ENCODE measurements at places on chromosomes 5 and 9.

GRCh38 chr5:14011089-14012020, 66.9 kb upstream of the DNAH5 start:
- DNase-seq, result peak; percentile 76

GRCh38 chr9:74284581-74285450, 212.3 kb upstream of the RORB start:
- no peak for DNase-seq

DNA sequence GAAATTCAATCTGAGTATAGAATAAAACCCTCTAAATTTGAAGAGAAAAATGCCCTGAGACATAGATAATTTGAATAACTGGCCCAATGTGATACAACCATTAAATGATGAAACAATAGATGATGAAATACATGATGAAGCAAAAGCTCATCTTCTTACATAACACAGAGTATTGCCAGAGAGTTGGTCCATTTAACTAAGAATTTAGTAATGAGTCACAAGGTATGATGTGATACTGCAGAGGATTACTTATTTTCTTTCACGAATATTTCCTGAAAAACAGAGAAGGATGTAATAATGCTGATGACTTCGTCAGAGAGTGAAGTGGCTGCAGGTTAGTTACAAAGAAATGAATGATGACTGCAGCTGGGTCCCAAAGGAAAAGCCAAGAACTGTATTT, 379.3 kb downstream of the CDH12 start:
- DNase-seq, result no peak

- no peak for DNase-seq
Measured at GRCh38 chr5:135695656-135696313, 117.0 kb upstream of the CXCL14 start.

DNA sequence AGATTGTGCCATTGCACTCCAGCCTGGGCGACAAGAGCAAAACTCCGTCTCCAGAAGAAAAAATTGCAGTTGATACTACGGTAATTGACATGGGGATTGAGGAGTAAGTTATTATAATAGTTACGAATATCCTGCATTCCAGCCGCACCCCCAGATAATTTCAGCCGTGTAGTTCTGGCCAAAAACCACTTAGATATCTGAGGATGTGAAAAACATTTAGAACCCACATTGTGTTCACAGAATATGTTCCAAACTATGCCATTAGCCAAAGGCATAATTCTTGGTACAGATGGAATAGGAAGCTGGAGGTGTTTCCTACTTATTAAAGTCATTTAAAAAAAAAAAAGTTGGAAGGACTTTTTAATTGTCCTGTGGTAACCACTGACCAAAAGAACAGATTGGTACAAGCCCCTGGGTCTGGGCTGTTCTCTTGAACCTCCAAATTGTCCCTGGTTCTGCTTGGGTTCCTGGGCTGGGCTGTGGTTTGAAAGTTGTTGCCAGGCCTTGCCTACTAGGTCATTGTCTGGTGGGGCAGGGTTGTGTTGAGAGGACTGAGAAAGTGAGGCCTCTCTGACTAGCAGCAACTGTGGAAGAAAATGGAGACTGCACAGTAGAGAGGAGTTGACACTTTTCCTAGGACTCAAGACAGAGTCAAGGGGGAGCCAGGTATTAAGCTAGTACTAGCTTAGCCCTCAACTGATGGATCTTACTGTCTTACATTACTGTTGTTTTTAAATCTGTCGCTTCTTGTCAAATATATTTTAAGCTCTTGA, 198.8 kb downstream of the NR3C1 start:
- no peak for DNase-seq

- DNase-seq, result no peak
Measured at GRCh38 chr9:35522700-35523099, 32.8 kb downstream of the RUSC2 start.

GRCh38 chr5:77353251-77353650, 138.9 kb downstream of the WDR41 start:
- no peak for DNase-seq

DNA sequence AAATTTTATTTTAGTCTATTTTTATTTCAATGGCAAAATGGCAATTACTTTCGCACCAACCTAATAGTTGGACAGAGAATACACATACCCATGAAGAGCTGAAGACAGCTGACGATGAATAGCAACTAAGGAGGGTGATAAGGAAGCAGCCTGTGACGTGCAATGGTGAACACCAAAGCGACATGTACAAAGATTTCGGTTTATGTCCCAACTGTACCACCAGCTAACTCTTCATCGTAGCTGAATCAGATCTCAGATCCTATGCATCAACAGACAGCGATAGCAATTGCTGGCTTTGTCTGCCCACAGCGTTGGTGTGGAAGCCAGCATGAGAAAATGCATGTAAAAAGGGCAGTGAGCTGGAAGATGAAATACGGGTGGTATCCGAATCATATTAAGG, 130.6 kb upstream of the ANKH start:
- no peak for DNase-seq

DNA sequence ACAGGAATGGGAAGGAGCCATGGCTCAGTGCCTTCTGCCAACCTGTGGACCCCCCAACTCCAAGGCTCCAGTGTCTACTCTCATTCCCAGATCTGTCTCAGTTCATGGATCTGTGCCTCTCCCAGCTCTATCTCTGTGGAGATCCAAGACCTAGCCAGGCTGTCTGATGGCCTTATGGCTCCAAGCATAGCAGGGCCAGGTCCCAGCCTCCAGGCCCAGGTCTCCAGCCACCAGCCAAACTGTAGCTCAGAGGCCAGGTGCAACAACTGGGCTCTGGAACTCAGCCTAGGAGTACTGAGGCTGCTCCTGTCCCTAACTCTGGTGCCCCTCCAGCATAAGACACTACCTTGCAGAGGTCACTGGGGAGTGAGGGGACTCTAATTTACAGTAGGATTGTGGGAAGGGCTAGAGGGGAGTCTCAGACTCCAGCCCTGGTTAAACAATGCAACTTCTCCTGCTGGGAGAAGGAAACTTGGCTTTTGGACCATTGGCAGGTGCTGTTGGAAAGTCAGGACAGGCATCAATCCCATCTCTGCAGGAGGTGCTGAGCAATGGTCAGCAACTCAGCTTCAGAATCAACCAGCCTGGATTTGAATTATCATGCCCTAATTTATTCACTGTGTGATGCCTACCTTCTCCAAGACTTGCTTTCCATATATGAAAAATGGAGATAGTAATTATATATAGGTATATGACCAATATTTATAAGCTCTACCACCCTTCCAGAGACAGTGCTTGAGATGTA, 63.0 kb downstream of the PCDH1 start:
- DNase-seq, result no peak

- no peak for DNase-seq
Measured at GRCh38 chr9:68933434-68934328, 80.2 kb downstream of the PRKACG start.

GRCh38 chr9:35738924-35739323, 6.5 kb downstream of the CREB3 start:
- no peak for DNase-seq

DNA sequence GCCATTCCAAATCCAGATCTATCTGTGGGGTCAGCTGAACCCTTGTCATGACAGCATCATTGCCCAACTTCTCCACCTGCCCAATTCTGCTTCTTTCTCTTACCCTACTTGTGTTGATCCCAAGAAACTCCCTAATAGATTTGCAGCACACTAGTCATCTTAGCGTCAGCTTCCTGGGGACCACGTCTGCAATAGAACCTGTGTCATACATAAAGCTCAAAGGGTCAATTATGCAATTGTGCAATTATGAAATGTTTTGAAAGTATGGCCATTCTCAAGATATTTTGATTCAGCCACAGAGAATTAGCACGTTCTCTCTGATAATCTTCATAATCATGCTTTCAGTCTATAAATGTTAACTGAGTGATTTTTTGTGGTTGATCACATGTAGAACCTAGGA, 87.4 kb upstream of the PAPPA start:
- DNase-seq, result no peak

DNA sequence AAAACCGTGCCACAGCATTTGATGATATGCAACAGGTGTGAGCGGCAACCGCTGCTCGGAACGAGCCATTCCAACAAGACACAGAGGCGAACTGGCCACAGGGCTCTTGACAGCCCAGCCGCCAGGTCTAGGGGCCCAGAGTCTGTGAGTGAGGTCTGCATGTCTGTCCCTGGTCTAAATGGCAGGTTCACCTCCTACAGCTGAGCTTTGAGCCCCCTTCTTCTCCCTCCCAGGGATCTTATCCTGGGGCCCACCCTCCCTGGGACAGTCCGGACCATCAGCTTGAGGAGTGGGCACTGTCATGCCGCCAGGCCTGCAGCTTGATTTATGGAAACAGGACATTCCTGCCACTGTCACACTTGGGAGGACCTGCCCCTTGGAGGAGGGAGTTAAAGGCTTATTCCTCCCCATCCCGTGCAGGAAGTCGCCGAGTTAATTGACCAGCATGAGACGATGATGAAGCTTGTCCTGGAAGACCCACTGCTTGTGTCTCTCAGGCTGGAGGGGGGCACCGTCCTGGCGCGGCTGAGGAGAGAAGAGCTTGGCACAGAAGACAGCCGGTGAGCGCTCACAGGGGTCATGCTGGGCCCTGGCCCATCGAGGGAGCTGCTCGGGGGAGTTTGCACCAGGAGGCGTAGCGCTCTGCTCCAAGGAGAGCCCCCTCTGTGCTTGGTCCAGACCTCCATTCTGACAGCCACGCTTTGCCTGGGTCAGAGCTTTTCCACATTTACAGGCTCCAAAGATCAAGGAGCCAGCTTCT, 35.5 kb upstream of the LRRC14B start:
- DNase-seq, result no peak

- DNase-seq, result no peak
Measured at GRCh38 chr9:124296094-124296493, 38.3 kb downstream of the NEK6 start.

GRCh38 chr5:176533894-176534611, 3.1 kb downstream of the RNF44 start:
- DNase-seq, result no peak

- DNase-seq, result no peak
Measured at GRCh38 chr5:32630867-32631491, 45.6 kb downstream of the SUB1 start.

GRCh38 chr5:90263102-90263820, 146.3 kb downstream of the CETN3 start:
- DNase-seq, result no peak

GRCh38 chr9:29211003-29211579, 1637.8 kb upstream of the C9orf72 start:
- DNase-seq, result no peak

DNA sequence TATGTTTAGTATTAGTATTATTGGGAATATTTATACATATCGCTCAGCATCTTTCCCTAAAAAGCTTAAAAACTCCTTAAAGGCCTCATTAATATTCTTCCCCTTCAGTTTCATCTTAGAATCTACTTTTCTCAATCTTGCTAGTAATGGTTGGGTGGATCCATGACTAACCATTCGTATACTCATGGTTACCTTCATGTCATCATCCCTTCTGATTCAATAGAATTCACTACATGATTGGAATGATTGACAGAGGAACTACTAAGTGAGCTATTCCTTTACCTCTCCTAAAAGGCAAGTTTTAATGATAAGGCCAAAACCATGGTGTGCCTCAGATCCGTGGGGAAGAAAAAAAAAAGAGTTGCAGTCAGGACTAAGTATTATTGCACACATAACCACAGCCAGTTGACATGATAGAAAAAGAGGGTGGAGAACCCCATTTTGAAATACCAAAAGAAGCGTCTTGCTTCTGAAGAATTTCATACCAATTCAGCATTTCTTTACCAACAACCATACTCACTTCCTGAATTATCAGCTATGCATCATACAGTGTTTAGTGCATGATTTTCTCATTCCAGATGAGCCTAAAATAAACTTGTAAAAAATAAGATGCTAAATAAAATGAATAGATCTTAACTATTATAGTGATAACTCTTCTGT, 624.6 kb downstream of the PDE4D start:
- DNase-seq, result no peak

DNA sequence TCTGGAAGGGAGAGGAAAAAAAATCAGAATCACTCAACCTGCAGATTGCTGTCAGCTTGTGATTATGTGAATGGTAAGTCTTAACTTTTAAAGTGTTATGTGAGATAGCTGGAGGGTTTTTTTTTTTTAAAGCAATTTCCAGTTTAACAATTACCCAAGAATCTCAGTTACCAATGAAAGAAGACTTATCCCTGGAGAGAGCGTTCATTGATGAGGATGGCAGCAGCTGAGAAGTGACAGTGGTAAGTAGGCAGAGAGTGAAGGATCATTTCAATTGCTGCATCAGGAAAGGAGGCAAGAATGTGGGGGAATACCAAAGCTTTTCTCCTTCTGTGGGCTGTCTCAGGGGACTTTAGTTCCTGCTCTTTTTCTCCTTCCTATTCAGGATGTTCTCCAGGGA, 370.2 kb upstream of the C9orf72 start:
- no peak for DNase-seq

DNA sequence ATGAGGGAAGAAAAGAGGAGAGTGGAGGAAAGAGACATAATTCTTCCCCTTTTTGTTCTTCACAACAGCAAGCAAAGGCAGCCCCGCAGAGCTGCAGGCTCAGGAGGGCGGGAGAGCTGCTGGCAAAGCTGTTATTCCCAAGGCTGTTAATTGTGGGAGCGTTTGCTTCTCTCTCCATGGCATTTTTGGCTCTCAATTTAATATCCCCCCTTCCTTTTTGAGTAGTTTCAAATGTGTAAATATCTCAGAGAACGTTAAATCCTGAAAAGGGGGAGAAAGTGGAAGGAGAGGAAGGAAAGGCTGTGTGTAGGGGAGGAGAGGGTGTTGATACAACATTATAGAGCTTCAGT, 165.7 kb downstream of the NSG2 start:
- DNase-seq, result no peak

DNA sequence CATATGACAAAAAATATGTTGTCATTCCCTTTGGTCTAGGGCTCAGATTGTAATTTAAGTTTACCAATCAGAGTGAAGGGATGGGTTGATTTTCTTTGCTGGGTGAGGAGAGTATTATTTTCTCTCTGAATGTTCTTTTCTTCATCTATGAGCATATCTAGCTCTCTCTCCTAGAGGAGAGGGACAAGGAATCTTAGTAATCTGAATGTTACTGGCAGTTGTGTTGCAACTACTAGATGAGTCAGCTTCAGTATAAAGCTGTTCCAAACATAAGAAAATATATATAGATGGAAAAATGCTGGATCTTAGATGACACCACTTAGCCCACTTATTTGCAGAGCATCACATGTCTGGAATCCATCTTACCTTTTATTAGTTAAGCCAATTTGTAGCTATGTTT, 259.3 kb downstream of the TUSC1 start:
- DNase-seq, result no peak

GRCh38 chr9:35828716-35829083, at the start of gene FAM221B:
Gene FAM221B (minus strand): TSS chr9:35828732. CDS start chr9:35826161, 2,571 bp downstream.
- no peak for DNase-seq

GRCh38 chr5:22593592-22593991, 259.6 kb downstream of the CDH12 start:
- no peak for DNase-seq

DNA sequence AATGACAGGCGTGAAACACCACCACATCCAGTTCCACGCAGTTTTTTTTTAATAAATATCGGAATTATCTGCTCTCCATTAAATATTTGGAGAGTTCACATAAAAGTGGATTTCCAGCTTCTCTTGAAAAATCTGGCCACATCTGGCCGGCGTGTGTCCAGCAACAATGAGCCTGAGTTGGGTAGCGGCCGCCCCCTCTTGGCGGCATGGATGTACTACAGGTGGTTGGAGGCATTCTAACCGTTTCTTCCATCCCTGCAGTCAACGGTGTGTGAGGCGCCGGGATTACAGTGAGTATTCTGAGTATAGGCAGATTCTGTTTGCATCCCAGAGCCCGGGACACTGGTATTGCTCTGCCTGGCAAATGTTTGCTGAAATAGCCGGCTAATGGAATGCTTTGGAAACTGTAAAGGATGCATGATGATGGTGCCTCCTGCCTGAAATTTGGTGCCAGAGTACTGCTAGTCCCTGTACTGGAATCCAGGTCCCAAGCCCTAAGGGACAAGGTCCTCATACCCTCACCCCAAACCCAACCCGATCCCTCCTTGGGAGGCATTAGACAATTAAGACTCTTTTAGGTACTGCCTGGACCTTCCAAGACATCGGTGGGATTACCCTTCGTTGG, 13.6 kb upstream of the GM2A start:
- no peak for DNase-seq

All from occipital lobe (tissue), 3 donors.